NCI-H1436 (cell line): ENCODE measurements at places on chromosomes 1 and 21.

- DNase-seq: no peak
Measured at GRCh38 chr1:116426401-116426800, 53.4 kb downstream of the ATP1A1 start.

GRCh38 chr1:41730806-41731205 is 187.9 kb downstream of the HIVEP3 start:
- no peak for DNase-seq

DNA sequence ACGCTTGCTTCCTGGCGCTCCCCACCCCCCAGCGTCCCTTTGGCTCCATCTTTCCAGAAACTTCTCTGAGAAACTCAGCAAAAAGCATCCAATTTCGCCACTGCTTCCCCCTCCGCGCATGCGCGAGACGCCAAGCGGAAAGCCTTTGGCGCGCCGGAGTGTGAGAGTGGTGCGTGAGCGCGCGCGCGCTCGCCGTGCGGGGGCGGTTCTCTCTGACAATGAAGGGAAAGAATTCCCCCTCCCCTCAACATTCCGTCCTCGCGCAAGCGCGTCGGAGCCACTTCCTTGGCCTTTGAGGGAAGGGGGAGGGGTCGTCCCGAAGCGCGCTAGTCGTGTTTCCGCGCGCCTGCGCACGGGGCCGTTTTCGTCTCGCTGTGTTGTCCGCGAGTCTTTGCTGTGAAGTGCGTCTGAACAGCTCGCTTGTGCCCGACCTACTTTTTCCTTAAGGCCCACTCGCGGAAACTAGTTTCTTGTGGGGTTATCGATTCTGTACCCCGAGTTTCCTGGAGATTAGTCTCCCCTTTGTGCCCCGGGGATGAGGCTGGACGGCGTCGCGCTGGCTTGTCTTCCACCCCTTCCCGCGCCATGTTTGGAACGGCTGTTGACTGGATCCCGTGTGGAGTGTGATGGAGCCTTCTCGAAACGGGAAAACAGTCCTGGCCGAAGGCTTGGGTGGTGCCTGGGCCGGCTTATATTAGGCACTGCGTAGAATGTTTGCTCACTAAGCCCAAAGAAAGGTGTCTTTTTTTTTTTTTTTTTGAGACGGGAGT is 11.6 kb upstream of the SPEN start:
- peak; percentile 99 for DNase-seq

DNA sequence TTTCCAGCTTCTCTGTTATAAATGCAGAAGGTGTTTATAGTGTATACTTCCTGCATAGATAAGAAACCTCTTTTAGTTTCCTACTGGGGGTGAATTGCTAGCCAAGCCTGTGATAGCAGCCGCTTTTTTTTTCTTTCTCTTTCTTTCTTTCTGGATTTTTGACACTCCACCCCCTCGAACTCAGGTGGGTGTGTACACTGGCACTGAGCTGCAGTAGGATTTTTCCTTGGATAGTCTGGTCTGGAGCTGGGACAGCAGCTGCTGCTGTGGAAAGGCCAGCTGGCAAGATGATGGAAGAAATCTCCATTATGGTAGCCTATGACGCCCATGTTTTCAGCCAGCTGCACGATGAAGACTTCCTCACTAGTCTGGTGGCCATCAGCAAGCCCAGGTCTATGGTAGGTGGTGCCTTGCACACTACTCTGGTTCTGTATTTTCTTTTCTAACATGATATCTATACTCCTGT is 122.5 kb upstream of the CACYBP start:
- DNase-seq: no peak

GRCh38 chr21:45971616-45972352 is 9.8 kb upstream of the COL6A1 start:
- no peak for DNase-seq

- no peak for DNase-seq
Measured at GRCh38 chr1:67856921-67857320, 23.7 kb upstream of the GNG12 start.

DNA sequence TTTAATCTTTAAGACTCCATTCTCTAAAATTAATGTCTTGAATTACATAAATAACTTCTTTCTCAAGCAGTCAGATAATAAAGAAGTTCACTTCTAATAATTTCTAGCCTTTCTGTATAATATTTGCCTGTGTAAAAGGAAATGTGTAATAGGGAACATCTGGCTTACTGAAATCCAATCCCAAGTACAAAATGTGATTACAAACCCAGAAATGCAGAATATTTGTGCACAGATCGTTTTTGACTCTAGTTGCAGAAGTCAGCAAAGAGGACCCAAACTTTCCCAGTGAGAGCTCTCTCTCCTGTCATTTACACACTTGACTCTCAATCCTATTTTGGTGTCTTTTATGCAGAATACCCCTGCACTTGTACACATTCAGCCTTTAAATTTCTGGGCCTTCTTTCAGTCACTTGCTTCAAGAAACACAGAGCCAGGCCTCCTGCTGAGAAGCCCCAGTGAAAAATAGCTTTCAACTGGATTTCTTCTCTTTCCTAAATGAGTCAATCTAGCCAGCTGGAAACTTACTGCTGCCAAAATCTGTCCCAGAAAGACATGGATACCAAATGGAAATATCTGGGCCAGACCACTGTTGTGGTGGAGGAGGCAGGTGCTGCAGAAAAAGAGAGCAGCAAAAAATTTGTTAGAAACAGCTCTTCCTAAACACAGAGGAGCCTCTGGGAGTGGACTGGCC is 68.5 kb upstream of the ADAM30 start:
- no peak for DNase-seq

GRCh38 chr1:228207851-228208821 is at the start of gene OBSCN:
Gene OBSCN, plus strand, starts transcription at chr1:228208044. Its CDS starts 3,740 bp downstream, at chr1:228211784.
- DNase-seq: no peak

DNA sequence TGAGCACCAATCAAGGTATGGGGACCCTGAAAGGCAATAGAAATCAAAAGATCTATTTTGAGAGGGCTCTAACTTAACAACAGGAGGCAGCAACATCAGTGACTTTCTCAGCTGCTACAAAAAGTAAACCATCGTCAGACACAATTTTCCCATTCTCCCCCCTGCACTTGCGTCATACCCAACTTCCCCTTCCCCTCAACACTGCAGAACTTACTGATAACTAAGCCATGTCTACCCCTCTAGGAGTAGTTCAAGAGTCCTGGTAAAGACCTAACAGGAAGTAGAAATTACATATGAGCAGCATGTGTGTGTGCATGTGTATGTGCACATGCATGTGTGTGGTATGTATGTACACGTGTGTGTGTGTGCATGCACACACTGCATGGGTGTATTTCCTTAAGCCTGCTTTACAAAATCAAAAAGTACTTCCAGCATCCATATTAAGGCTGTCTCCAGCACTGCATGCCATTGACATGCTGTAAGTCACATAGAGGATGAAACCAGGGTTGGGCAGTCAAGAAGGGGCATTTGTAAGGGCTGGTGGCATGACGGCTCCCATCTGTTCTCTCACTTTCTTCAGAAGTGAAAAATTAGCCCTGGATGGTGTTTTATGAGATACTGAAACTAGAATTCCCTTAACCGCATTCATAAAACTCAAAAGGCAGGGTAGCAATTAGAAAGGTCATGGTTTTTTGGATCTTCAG is 460.1 kb upstream of the RUNX1 start:
- no peak for DNase-seq

GRCh38 chr1:92619466-92620189 is 132.9 kb upstream of the GFI1 start:
- DNase-seq: no peak

- no peak for DNase-seq
Measured at GRCh38 chr1:51305371-51305823, 25.0 kb downstream of the TTC39A start.

GRCh38 chr1:245566952-245567351 is 412.2 kb downstream of the KIF26B start:
- DNase-seq: no peak

DNA sequence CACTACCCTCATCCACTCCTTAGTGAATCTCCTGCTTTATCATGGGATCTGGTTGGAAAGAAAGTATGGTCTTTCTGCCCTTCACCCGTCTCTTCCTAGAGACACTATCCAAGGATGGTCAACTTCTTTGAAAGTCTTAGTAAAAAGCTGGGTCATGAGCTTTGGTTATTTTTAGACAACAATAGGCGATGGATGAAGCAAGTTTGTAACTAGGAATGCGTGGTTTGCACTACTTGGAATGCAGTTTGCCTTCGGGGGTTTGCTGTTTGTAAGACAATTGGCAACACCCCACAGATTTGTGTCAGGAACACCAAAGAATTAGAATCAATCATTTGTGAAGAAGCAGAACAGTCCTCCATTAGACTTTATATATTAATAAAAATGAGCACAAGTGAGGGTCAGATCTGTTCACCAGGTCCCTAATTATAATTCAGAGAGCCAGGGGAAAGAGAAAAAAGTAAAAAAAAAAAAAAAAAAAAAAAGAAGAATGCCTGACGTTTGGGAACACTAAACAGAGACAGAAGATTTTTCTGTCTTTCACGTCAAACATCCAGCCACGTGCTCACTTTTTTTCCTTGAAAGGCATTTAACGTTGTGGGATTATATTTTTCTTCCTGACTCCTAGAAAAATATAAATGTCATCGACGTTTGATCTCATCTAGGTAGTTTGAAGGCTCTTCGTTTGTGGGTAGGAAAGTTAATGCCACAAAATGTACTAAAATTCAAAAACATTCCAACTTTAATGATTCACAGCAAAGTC is 60.7 kb upstream of the BTG3 start:
- DNase-seq: no peak

DNA sequence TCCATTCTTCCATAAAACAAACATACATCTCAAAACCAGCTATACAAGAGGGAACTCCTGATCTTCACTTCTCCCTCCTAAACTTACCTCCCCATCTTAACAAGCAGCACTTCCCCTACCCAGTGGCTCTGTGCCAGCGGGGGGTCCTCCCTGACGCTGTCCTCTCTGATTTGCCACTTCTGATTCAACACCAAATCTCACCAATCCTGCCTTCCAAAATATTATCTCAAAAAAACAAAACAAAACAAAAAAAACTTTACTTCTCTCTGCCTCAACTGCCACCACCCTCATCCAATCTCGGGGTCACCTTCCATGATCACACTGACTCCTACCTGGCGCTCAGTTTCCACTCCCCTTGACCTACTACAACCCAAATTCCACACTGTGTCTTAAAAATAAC is 72.8 kb downstream of the SLC45A1 start:
- no peak for DNase-seq

DNA sequence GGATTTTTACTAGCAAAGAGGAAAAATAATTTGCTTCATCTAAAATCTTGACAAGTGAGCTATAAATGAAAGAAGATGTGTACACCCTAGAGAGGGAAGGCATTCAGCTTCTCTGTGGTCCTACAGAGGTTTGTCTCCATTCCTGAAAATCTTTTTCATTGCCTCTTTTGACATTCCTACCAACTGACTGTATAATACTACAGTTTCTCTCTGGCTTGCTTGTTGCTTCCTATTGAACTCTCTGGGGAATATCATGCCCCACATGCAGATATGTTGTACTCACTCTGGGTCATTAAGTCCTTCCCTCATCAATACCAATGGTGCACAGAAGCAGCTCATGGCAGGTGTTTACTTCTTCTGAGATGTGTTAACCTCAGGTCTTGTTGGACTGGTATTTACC is 371.2 kb upstream of the PLXNA2 start:
- no peak for DNase-seq

DNA sequence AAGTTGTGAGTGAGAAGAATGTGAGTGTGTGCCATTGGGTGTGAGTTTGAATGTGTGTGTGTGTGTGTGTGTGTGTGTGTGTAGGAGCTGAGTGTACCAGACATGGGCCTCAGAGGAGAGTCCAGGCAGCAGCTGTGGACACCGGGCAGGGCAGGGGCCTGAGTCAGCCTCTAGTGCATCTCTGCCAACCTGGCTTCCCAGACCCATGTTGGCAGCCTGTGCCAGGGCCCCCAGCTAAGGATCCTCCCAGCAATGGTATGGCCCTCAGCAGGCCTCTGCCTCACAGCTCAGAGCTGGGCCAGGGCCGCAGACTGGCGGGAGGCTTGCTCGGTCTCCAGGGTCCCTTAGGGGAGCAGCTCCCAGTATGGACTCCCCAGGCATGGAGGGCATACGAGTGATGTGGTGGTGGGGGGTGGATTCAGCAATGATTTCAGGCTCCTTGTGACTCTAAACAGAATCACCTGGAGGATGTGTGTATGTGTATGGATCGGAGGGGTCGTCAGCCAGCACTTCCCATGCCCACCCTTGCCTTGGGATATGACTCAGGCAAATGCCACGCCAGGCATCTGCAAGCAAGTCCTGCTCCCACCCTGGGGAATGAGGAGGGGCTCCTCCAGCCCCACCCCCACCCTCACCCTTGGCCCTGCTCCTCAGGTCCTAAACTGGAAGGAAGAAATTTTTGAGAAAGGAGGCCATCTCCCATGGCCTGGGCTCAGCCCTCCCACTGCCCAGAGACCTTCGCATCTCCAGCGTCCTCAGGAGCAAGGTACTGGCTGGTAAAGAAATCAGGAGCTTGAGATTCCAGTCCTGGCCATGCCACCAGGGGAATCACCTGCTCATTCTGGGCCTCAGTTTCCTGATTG is 1.8 kb upstream of the FOXO6 start:
- DNase-seq: no peak

GRCh38 chr1:75130865-75131564 is 3.2 kb upstream of the LHX8 start:
- no peak for DNase-seq
